ENCODE measurements at places on chromosomes 4 and X.

DNA sequence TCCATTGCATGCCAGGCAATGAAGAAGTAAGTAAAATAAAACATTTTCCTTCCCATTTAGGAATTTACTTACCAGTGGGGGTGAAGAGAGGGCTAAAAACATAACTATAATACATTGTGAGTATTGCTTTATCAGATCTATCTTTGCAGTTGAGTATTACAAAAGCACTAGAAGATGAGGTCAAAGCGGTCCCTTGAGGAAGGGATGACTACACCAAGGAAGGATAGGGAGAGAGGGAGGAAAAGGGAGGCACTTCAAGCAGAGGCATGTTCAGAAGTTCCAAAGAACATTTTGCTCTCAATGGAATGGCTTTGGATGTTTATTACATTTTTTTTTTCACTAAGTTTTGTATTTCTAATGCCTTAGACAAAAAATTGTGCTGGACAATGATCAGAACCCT, 127.8 kb downstream of the TET2 start:
- DNase-seq, result no peak

GRCh38 chr4:25320773-25321172, 8.2 kb downstream of the ZCCHC4 start:
- no peak for DNase-seq

GRCh38 chr4:55730280-55730931, 89.2 kb upstream of the EXOC1L start:
- DNase-seq, result no peak

- DNase-seq, result no peak
Measured at GRCh38 chr4:64807821-64808220, 398.6 kb upstream of the TECRL start.

DNA sequence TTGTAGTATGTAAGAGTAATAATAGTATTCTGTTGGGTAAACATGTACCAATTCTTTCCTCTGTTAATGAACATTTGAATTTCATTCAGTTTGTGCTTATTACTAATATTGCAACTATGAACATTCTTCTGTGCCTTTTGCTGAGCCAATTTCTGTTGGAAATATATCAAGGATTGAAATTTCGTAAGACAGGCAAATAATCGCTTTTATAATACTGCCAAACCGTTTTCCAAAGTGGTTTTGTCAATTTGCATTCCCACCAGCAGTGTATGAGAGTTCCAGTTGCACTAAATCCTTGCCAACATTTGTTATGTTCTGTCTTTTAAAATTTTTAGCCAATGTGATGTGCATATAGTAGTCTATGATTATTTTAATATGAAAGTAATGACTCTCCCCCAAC, 38.6 kb downstream of the MAGEB17 start:
- DNase-seq, result no peak

GRCh38 chrX:11386001-11386523, 92.8 kb downstream of the AMELX start:
- no peak for DNase-seq

DNA sequence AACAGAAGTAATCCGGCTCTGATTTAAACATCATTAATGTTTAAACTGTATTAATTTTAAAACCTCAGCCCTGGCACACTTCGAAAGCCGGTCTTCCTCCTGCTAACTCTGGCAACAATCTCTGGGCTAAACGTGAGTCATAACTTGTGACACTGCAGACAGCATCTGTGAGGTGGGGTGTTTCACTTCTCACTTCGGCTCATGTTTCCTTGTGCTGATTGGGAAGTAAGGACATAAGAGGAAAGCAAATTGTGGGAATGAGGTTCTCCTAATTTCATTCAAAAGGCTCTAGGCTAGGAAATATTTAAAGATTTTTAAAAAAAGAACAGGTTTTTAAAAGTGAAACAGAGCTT, 139.9 kb upstream of the USP9X start:
- no peak for DNase-seq

All from activated naive CD4-positive, alpha-beta T cell (primary cell).